ENCODE measurements at places on chromosomes 13 and 19.
A peak's percentile ranks its signal among the peaks of the same experiment; 100 is the strongest.

GRCh38 chr19:18156841-18157464 lies 4.0 kb downstream of the PIK3R2 start:
- DNase-seq = no peak

GRCh38 chr19:56273563-56274117 lies 1.1 kb downstream of the EDDM13 start:
- no peak for DNase-seq

- DNase-seq = no peak
Measured at GRCh38 chr13:49690133-49690994, 922 bp downstream of the EBPL start.

DNA sequence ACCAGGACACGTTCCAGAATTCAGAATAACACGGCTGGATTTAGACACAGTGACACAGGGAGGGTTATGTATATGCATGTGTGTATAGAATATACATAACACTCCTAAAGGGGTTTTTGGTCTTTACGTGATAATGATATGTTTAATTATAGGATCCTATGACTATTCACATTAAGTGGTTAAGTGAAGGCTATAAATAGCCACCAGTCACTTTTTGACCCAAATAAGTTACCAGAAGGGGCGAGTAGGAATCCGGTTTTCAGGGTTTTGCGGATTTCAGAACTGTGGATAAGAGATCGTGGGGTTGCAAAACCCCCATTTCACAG lies 6.9 kb downstream of the ANGPTL6 start:
- DNase-seq = no peak

- DNase-seq = no peak
Measured at GRCh38 chr19:35843676-35844481, 8.4 kb downstream of the NPHS1 start.

DNA sequence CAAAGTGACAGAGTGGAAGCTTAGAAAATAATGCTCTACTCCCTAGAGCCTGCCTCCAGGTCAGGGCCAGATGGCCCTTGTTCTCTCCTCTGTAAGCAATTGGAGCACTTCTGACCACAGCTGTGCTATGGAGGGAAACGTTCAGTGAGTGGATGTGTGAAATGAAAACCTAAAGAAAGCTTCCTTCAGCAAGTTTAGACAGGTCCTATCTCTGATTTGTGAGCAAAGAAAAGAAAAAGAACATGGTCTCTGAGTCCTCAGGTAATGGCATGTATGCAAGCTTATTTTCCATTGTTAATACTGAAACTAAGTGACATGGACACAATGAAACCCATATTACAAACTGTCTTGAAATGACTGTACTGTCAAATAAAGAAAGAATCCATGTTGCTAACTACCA lies 1486.8 kb downstream of the EFNB2 start:
- DNase-seq = no peak

GRCh38 chr13:71590654-71591148 lies 276.3 kb downstream of the DACH1 start:
- DNase-seq = no peak

GRCh38 chr19:46716672-46717033 lies 261 bp downstream of the PRKD2 start:
- DNase-seq = no peak

GRCh38 chr19:19106056-19106551 lies 32.2 kb downstream of the TMEM161A start:
- DNase-seq = no peak

GRCh38 chr19:45110851-45111266 lies 17.9 kb downstream of the PPP1R37 start:
- DNase-seq = no peak

- DNase-seq = no peak
Measured at GRCh38 chr13:113969973-113970611, 3.8 kb downstream of the C13orf46 start.

- DNase-seq = no peak
Measured at GRCh38 chr19:54262066-54262465, 5.0 kb upstream of the LILRB5 start.

GRCh38 chr19:18223860-18224524 lies 2.2 kb downstream of the PDE4C start:
- no peak for DNase-seq

DNA sequence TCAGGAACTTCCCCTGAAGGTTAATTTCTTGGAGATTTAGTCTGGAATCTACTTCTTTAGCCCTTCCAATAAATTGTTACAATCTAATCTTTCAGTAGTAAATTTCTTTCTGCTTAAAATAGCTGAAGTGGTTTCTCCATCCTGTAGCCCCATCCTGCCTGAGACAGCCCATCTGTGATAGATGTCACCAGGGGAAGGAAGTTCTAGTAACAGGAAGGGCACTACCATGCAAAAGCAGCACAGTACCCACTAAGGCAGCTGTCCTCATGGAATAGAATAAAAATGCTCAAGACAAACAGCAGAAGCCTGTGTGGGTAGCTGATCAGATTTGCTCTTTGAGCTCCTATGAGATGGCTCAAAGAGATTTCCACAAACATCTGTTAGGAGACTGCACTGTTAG lies 1036.5 kb downstream of the SLITRK5 start:
- DNase-seq = no peak

- no peak for DNase-seq
Measured at GRCh38 chr13:105660561-105660960, 874.9 kb downstream of the EFNB2 start.

DNA sequence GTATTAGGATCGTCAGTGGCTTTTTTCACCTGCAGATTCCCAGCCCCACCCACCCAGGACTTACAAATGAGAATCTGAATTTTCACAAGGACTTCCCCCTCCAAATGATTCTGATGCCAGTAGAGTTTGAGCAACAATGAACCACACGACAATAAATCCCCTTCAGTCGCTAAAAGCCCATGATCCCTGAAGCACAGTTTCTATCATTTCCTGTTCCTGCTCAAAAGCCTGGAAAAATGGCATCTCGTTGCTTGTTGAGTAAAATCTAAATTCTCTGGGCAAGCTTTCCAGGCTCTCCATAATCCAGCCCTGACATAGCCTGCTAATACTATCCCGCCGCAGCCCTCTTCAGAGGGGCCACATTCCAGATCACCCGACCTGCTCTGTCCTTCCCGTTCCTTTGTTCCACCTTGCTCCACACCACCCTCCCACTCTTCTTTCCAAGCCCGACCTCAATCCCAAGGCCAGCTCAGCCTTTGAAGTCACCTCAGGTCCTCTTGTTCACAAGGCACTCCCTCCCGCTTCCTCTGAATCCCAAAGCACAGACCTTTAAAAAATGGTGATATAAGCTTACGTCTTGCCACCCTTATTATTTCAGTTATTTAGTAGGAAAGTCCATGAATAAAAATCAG lies 67.9 kb downstream of the NUFIP1 start:
- no peak for DNase-seq

DNA sequence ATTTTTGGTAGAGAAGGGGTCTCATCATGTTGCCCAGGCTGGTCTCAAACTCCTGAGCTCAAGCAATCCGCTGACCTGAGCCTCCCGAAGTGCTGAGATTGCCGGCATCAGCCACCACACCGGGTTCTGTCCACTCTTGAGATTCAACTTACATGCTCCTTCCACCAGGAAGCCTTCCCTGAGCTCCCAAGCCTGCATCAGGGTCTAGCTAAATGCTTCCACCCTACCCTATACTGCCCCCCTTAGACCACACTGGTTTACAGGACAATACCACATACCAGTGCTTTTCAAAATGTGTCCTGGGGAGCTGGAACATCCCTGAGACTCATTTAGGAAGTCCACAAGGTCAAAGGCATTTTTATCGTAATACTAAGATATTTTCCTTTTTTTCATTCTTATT lies 15.1 kb upstream of the CACNG8 start:
- no peak for DNase-seq

DNA sequence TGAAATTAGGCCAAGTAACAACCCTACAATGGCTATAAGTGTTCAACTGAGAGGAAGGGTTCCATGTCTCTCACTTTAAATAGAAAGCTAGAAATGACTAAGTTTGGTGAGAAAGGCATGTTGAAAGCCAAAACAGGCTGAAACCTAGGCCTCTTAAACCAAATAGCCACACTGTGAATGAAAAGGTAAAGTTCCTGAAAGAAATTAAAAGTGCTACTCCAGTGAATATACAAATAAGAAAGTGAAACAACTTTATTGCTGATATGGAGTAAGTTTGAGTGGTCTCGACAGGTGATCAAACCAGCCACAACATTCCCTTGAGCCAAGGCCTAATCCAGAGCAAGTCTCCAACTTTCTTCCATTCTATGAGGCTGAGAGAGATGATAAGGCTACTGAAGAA lies 209.6 kb downstream of the KLF12 start:
- no peak for DNase-seq

DNA sequence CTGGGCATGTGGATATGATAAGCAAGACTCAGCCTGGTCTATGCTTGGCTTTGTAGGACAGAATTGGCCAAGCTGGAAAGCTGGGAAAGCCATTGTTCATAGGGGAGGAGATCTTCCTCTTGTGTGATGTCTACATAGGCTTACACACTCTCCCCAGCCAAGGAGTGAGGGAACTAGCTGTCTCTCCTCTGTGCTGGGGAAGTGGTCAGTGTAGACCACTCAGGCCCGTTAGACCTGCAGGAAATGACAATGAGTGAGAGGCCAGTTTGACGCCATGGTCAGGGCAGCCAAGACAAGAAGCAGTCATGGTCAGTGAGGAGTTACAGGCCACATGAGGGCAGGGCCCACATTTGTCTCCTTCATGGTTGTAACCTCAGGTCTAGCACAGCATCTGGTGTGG lies 159.1 kb upstream of the KL start:
- DNase-seq = no peak

GRCh38 chr19:6740589-6741343 lies 1.3 kb downstream of the TRIP10 start:
- DNase-seq = no peak

GRCh38 chr19:18269070-18269723 lies 5.1 kb downstream of the IQCN start:
- no peak for DNase-seq

DNA sequence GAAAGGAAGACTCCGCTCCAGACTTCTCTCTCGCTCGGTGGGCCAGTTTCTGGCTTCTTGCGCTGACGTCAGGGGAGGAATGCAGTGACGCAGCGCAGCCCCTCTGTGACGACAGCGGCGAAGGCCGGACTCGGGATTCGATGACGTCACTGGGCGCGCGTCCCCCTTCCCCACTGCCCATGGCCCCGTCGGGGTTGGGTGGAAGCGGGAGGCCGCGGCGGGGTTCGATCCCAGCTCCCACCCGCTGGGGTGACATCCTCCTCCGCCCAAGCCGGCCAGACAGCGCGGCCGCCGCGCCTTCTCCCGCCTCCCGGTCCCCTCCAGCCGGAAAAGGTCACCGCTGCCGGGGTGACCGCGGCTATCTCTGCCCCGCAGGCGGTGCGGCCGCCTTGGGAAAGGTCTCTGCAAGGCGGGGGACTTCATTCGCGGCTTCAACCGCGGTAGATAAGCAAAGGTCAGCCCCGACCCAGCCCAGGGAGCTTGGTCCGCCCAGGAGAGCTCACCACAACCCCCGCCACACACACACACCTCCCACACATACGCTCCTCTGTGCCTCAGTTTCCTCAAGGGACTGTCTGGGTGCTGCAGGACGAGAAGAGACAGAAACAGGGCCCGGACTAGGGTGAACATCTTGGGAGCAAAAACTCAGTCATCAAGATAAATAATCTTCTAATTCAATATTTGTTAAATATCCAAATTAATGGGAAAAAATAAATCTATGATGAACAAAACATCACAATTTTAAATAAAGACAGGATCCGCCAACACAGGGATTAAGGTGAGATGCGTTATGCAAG lies 844 bp upstream of the RFX1 start:
- no peak for DNase-seq

DNA sequence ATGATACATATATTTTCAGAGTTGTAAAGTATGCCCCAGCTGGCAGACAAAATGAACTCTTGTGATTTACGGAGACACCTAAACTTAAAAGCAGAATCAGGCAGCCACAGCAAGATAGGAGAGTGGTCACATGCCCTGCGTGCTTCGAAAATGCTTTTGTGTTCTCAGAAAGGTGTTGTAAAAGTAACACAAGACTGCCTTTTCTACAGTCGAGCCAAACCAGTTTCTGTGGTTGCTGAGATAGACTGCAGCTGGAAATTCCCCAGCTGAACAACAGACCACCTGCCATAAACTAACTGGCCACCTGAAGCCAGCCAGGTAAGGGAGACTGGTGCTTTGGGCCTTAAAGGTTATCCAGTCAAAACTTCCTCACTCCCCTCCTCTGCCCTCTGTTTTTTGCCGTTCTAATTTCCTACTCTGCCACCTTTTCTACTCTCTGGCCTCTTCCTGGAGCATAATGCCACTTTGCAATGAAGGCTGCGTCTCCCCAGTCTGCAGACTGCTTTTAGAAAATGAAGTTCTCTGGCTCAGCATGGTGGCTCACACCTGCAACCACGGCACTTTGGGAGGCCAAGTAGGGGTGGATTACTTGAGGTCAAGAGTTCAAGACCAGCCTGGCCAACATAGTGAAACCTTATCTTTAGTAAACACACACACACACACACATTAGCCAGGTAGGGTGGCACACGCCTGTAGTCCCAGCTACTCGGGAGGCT lies 381.2 kb upstream of the SLITRK1 start:
- DNase-seq = no peak

DNA sequence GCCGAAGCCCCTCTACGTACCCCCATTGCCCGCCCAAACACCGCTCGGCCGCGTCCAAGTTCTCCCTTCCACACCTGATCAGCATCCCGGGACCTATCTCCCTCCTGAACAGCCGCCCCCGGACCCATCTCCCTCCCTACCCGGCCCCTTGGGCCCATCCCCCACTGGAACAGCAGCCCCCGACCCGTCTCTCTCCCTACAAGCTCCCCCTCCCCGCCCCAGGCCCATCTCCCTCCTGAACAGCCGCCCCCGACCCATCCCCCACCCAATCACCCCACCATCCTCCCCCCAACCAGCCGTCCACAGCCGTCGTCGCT lies 610 bp downstream of the ZSCAN1 start:
- no peak for DNase-seq

GRCh38 chr13:30623392-30623791 lies 5.7 kb downstream of the USPL1 start:
- DNase-seq = no peak

DNA sequence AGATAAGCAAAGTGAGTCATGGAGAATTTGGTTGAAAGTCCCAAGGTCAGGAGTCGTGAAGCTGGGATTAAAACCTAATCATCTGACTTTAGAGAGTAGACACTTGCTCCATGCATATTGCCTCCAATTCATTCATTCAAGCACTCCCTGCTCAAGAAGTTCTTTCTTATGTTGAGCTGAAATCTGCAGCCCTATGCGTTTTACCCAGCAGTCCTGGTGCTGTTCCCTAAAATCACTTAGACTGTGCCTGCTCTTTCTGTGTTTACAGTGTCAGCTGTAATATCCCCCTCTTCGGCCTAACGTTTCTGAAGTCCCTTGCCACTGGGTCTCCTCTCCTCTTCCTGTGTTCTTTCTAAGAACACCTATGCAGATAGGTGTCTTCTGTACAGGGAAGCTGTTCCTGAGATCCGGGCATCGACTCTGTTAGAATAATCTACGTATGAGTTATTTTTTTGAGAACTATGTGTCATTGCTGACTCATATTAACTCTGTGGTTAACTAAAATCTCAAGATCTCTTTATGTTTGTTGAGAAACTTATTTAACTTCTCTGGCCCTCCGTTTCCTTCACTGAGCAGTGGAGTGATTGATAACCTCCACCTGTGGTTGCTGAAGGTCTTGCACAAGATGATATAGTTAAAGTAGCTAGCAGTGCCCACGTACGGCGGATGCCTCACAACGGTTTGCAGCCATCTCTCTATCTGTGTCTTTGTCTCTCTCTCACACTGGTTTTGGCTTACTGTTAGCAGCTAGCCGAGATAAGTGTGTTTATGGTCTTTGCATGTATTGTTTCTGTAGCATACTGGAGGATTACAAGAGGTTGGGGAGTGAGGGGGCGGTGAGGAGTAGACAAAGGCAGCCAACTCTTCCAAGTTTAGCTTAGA lies 4.7 kb downstream of the ALOX5AP start:
- DNase-seq = peak; percentile 34

- no peak for DNase-seq
Measured at GRCh38 chr13:86741762-86742285, 929.3 kb upstream of the SLITRK5 start.

All from T-helper 1 cell (primary cell).